ENCODE measurements at places on chromosomes 11 and 22. TPM values are rescaled to one million over a fixed set of nuclear protein-coding genes. Genes with fewer than 3 reads are reported as not detected.

DNA sequence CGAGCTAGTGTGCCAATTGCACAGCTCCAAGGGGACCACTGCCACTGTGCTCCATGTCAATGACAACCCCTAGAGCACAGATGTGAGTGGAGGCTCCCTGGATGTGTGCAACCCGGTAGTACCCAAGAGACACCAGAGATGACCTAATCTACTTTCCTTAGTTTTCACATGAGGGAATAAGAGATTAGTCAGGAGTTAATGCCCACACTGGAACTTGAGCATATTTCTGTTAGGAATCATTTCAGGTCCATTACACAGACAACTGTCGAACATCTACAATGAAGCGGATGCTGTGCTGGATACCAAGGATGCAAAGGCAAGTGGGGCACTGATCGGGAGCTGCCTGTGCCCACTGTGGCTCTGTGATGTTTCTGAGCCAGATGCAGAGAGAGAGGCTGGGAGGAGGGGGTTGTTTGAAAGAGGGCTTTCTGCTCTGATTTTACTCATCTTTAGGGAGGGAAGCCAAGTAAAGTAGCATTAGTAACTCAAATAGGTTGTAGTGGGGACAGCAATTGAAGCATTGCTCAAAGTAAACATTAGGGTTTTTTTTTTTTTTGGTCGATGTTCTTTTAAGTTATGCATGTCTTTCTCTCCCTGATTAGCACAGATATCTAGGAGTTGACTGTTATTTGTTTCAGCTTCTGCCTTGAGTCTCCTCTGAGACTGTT is 82.5 kb upstream of the SORL1-AS1 start:
- no peaks in the 10 kb centered on the region for H3K27me3 ChIP-seq
- H3K4me1 ChIP-seq: peaks cover 64% of the 10 kb centered on the region
- DNase-seq: no peak
- H3K36me3 ChIP-seq: peaks cover 30% of the 10 kb centered on the region
- H3K4me3 ChIP-seq: no peak overlapping the region

DNA sequence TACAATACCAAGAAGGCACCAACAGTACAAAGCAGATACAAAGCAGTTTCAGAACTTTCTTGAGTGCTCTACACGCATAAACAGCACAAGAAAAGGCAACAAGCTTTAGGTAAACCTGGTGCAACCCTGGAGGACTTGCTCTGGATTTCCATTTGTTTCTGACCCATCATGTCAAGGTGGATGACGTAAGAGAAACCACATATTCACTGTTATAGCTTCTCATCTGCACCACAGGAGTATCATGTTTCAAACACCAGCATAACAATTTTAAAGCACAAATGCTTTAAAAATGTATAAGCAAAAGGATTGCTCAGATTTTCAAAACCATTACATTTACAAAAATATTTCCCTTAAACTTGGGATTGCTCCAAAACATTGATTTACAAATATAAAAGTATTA is 25.0 kb upstream of the YPEL1 start:
- H3K36me3 ChIP-seq: peaks cover 25% of the 10 kb centered on the region
- no peak overlapping the region for H3K27ac ChIP-seq
- peaks cover 35% of the 10 kb centered on the region for H3K4me1 ChIP-seq
- no peaks in the 10 kb centered on the region for H3K27me3 ChIP-seq
- no peak overlapping the region for H3K4me3 ChIP-seq

The EFCAB6 gene
- 0.21 TPM for total RNA-seq

- H3K4me3 ChIP-seq: peak overlapping the region; percentile 44
- H3K36me3 ChIP-seq: no peaks in the 10 kb centered on the region
- no peaks in the 10 kb centered on the region for H3K27me3 ChIP-seq
- peak overlapping the region; percentile 75 for H3K27ac ChIP-seq
- H3K4me1 ChIP-seq: peaks cover 63% of the 10 kb centered on the region
Observed at GRCh38 chr11:128422576-128423370, 164.6 kb downstream of the ETS1 start.

DNA sequence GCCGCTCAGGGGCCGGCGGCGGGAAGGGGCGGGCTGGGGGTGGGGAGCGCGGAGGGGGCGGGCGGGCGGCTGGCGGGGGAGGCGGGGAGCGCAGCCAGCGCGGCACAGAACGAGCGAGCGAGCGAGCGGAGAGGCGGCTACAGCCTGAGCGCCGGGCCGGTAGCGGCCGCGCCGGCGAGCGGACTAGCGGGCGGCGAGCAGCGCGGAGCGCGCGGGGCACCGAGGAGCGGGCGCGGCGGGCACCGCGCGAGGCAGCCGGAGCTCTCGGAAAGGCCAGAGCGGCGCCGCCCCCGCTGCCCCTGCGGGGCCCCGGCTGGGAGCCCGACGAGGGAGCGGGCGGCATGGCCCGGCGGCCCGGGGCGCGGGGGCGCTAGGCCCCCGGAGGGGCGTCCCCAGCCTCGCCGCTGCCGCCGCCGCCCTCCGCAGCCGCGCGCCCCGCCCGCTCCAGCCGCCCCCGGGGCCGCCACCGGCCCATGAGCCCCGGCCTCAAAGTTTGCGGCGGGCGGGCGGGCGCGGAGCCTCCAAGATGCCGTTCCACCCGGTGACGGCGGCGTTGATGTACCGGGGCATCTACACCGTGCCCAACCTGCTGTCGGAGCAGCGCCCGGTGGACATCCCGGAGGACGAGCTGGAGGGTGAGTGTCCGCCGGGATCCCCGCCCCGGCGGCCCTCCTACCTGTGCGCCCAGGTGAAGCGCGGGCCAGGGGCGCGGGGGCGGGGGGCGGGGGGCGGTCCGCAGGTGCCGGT is at the start of gene CABP7:
Gene CABP7 (plus strand): TSS at position 105 of the 747 bp plus-strand sequence. CDS start 422 bp downstream, at position 527.
- H3K4me3 ChIP-seq: peak within 1 kb of the TSS; percentile 24
- H3K36me3 ChIP-seq: no peaks in the 10 kb centered on the region
- H3K27ac ChIP-seq: no peak within 1 kb of the TSS
- H3K4me1 ChIP-seq: peaks cover 4% of the 10 kb centered on the region

- H3K4me3 ChIP-seq: no peak overlapping the region
- peaks cover under 1% of the 10 kb centered on the region for H3K36me3 ChIP-seq
- H3K4me1 ChIP-seq: peaks cover 13% of the 10 kb centered on the region
- peak; percentile 42 for DNase-seq
Observed at GRCh38 chr11:34158661-34159060, 53.2 kb downstream of the NAT10 start.

The SHANK2 gene
- not detected for total RNA-seq

The OR2AG2 gene
- 0.05 TPM for total RNA-seq

DNA sequence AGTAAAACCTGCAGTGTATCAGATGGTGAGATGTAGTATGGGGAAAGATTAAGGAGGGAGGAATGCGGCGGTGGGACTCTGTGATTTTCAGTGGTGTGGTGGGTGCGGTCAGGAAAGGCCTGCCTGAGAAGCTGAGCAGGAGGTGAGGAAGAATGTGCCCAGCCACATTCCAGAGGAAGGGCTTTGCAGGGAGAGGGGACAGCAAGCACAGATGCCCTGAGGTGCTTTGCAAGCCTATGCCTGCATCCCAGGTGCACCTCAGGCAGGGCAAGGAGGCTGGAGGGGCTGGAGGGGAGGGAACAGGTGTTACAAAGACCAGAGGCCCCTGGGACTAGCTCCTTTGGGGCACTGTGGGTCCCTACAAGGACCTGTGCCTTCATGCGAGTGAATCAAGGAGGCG is 42.1 kb downstream of the MYO7A start:
- H3K27me3 ChIP-seq: no peaks in the 10 kb centered on the region
- H3K4me1 ChIP-seq: no peaks in the 10 kb centered on the region
- no peak for DNase-seq
- no peaks in the 10 kb centered on the region for H3K36me3 ChIP-seq

GRCh38 chr11:46457659-46458424 is 66.3 kb upstream of the CHRM4 start:
- no peak overlapping the region for H3K27ac ChIP-seq
- no peaks in the 10 kb centered on the region for H3K27me3 ChIP-seq
- no peak for DNase-seq
- H3K36me3 ChIP-seq: no peaks in the 10 kb centered on the region

DNA sequence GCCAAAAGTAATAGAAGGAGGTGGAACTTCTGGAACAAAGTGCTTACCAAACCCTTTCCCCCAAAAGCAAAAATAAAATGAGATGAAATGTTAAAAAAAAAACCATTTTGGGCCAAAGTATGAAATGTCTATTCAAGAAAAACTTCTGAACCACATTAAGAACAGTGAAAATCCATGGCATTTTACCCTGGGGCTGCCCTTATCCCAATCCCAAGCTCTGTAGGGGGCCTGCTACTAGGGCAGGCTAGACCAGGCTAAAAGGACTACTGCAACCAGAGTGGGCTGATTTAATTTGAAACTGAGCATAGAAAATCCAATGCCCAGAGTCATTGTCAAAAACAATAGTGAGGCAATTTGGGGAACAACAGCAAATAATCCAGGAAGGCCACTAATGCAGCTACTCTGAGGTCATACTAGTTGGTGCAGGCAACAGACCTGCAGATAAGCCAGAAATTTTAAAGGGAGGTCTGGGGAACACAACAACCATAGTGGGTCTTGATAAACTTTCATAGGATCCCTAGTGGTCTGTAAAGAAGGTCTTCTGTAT is 99.4 kb downstream of the RELT start:
- H3K36me3 ChIP-seq: peaks cover 8% of the 10 kb centered on the region
- no peaks in the 10 kb centered on the region for H3K4me1 ChIP-seq
- no peaks in the 10 kb centered on the region for H3K27me3 ChIP-seq
- no peak for DNase-seq
- no peak overlapping the region for H3K27ac ChIP-seq

The SHISA8 gene
- total RNA-seq: 1.7 TPM

GRCh38 chr11:69489746-69490365 is 8.4 kb downstream of the LINC01488 start:
- DNase-seq: no peak
- H3K4me3 ChIP-seq: no peak overlapping the region

- no peak within 1 kb of the TSS for H3K27ac ChIP-seq
- peaks cover 36% of the 10 kb centered on the region for H3K4me1 ChIP-seq
Observed at GRCh38 chr22:39244496-39245129, at the start of gene PDGFB. Gene PDGFB, minus strand, starts transcription at chr22:39244982. Its CDS starts 1,019 bp downstream, at chr22:39243963.

The ARHGAP8 gene
- total RNA-seq: 1.6 TPM

DNA sequence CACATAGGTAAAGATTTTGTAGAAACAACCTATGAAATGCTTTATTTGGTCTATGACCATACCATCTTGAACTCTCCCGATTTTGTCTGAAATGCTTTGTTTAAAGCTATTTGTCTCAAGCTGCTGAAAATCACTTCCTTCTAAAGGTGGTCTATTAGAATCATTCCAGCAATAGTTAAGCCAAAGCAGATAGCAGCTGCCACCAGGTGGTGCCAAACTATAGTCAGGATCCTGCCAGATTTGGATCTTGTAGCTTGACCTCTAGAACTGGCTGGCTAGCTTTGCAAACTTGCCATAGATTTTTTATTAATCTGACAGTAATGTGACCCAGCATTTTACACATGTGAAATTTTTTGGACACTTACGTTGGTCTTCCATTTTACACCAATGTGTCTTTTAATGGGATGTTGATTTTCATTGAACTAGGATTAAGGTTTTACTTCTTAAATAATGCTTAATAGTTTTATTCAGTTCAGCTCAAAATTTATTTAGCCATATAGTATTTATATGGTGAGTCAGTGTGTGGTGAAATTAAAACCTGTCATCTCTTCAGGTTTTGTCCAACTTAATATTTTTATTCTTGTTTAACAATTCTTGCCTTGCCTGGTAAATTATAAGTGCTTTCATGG is 19.7 kb downstream of the CTR9 start:
- peak; percentile 42 for DNase-seq
- H3K36me3 ChIP-seq: peaks cover 24% of the 10 kb centered on the region
- H3K4me1 ChIP-seq: no peaks in the 10 kb centered on the region
- H3K27me3 ChIP-seq: no peaks in the 10 kb centered on the region
- no peak overlapping the region for H3K27ac ChIP-seq

DNA sequence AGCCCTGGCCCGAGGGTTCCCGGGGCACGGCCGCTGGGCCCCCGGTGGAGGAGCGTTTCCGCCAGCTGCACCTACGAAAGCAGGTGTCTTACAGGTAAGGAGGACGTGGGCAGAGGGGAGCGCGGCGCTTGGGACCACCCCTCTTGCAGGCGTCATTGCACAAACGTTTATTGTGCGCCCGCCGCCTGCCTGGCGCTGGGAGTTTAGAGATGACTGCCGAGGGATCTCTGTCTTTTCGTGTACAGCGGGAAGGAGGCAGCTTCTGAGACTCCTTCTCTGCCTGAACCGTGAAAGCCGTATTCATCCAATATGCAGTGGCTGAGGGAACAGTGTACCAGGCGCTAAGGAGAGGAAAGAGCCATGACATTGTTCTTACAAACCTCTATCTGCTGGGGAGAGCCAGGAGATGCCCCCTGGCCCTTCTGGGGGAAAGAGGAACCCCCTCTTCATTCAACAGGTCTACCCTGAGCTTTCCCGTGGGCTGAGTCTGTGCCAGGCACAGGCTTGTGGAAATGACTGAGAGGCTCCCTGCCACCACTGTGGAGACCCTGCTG is 13.8 kb upstream of the DGKZ start:
- peak overlapping the region; percentile 80 for H3K4me3 ChIP-seq
- peak overlapping the region; percentile 65 for H3K27ac ChIP-seq
- H3K27me3 ChIP-seq: no peaks in the 10 kb centered on the region
- peak; percentile 62 for DNase-seq

The CABP4 gene
- 2.3 TPM for total RNA-seq

The SCUBE2 gene
- total RNA-seq: 0.17 TPM

The FOLR2 gene
- total RNA-seq: not detected

The KBTBD3 gene
- total RNA-seq: 6.6 TPM

DNA sequence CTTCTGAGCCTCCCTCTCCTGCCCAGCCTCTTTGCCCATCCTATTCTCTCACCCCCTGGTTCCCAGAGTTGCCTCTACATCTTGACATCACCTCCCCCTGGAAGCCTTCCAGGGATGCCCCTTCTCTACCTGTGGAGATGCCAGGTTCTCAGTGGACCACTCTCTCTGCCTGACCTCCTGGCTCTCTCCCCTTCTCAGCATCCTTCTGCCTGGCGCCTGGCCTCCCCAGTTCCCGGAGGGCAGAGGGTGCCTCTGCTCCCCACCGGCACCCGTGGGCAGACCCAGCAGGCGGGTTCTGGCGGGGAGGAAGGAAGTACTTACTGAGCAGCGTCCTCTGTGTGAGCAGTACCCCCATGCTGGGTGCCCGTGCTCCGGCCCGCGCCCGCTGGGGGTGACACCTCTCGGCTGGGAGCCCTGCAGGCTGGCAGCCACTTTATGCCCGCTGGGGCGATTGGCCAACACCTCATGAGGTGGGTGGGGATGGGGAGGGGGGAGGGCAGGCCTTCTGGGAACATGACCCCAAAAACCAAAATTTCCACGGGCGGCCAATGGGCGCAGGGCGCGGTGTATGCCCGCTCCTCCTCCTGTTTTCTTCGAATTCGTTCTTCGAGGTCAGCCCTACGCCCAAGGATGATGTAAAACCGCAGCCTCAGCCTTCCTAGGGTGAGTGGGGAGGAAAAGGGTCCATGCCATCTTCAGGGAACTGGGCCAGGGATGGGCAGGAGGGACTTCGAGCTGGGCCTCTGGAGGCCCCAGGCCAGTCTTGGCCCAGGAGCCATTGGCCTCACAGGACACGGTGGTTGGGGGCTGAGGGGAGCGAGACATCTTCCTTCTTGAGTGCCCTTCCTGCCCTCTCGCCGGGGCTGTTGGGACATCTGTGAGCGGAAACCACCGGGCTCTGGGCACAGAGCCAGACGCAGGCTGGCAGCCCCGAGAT is at the start of gene OSM:
Gene OSM (minus strand): TSS at position 407 of the 937 bp plus-strand sequence. CDS start 52 bp downstream, at position 355.
- H3K36me3 ChIP-seq: peaks cover 61% of the 10 kb centered on the region
- H3K27me3 ChIP-seq: no peaks in the 10 kb centered on the region
- H3K27ac ChIP-seq: peak within 1 kb of the TSS; percentile 98
- H3K4me1 ChIP-seq: peaks cover 42% of the 10 kb centered on the region
- peak within 1 kb of the TSS; percentile 99 for H3K4me3 ChIP-seq
